Left lobe of liver (tissue), 2 donors: ENCODE measurements at places on chromosomes 6 and 20. TPM values are rescaled to one million over a fixed set of nuclear protein-coding genes. Genes with fewer than 3 reads are reported as not detected.

The TINAG gene
- total RNA-seq, result not detected

The C2 gene
- total RNA-seq, result 451 TPM

- no peak for DNase-seq
Measured at GRCh38 chr6:1113916-1114540, 197.9 kb upstream of the FOXQ1 start.

DNA sequence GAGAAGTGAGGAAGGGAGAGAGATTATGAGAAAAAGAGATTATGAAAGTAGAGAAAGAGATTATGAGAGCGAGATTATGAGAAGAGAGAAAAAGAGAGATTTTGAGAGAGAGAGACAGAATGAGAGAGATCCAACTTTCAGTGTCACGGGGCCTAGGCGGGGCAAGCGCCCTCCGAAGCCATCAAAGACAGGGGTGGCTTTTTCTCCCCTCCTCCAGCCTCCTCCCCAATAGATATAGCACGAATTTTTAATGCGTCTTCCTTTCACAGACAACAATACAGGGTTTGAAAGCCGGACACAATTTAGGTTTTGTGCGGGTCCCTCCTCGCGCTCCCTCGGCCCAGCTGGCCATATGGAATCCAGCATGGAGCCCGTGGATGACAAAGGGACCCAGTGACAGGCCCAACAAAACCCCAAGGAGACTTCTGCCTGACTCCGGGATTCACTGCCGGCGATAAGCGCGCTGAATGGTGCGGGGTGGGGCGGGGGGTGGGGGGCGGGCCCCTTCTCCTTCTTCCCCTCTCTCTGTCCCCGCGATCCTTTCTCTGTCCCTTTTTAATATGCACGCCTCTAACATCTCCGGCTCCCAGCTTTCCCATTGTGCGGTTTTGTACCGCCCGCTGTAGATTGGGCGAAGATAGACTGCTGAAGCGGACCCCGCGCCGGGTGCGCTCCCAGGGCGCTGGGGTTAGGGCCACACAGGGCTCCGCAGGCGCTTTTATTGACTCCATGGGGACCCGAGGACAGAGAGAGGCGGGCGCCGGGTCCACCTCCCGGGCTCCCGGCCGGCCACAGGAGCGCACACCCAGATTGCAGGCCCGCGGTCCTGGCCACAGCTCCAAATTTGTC lies 5.4 kb downstream of the NKX2-2 start:
- no peak for DNase-seq

DNA sequence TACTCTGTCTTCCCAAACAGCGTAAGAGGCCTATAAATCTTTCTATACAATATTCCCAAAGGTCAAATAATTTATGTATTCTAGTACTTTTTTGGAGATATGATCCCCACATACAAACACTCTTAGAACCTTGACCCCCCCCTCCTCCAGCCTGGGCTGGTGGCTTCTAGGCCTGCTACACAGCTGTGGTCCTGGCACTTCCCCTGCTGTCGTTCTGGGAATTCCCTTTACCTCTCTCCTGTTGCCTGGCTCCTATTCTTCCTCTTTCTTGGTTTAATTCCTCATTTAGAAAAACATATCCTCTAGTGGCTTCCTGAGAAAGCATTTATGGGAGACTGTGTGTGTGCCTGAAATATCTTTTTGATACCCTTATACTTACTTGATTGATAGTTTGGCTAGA lies 4.1 kb upstream of the TXLNB start:
- DNase-seq, result no peak

The HLA-DPB1 gene
- total RNA-seq, result 11.3 TPM

DNA sequence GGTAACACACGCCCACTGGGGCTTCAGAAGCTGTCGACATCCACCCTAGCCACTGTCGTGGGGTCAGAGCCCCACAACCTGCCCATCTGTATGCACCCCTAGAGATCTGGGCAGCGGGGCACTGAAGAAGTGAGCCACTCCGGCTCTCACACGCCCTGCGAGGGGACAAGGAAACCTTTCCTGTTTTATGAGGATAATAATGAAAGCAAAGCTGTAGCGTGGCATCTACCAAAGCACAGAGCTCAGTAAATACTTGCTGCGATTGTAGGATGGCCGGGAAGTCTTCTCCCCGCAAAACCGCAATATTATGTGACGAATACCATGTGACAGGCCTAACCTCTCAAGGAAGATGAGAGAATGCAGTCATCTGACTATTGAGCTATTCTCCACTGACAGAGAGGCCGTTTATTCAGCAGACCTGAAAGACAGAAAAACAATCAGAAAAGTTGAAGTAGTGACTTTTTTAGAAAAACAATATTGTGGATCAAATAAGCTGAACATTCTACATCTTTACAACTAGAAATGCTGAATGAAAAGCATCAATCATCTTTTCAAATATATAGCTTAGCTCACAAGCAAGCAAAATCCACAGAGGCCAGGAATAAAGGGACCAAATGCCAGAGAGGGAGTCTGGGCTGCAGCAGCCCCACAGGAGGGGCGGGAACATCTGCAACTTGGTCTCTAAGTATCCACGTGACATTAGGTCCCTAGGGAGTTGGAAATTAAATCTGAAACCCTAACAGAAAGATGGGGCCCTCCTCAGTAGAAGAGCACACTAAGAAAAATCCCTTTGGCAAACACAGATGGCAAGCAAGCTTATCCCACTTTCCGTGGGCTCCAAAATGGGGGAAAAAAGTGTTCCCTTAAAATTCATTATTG lies 207.8 kb downstream of the TTLL2 start:
- no peak for DNase-seq

The SYCP2L gene
- 0.43 TPM for total RNA-seq

GRCh38 chr20:34553366-34553867 lies 5.1 kb upstream of the MAP1LC3A start:
- peak; percentile 86 for DNase-seq

- DNase-seq, result no peak
Measured at GRCh38 chr20:9225879-9226278, 157.0 kb downstream of the PLCB4 start.

DNA sequence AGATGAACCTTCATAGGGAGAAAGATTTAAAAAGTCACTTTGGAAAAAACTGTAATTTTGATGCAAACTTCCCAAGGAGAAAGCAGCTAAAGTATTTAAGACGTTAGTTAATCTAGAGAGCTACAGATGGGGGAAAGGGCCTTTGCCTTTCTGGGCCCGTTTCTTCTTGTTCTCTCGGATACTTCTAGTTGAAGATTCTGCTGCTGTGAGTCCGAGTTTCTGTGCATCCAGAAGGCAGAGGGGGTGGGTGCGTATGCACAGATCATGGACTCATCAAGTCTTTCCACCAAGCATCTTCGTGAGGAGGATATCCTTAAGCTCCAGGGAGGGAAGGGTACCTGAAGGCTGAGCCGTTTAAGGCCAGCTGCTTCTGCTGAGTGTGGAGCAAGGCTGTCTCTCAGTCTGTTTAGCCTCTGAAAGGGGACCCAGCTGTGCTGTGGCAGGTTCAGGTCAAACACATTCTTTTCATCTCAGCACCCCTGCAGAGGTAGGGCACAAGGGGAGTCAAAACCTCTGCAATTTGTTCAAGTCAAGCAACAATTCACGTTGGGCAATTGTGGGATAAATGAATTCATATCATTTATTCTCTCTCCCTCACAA lies 4.3 kb downstream of the LAMP5 start:
- DNase-seq, result no peak

DNA sequence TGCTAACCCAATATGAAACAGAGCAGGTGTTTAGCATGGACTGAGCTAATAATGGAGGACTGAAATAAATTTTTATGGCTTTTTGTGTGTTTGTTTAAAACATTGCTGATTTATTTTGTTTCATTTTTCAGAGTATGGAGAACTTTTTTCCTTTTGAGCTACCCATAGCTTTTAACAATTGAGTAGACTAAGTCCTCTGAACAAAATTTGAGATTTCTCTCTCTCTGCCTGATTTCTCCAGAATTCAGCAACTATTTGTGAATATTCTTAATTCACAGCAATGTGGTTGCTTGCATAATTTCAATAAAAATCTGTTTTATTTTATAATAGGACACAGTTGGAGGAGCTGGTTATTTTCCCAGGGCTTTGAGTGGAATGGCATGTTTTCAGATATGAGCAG lies 103.7 kb downstream of the TPBG start:
- no peak for DNase-seq

The PNRC1 gene
- total RNA-seq, result 58.2 TPM

The SLC32A1 gene
- total RNA-seq, result not detected
